ENCODE measurements at places on chromosomes 11 and 22.

DNA sequence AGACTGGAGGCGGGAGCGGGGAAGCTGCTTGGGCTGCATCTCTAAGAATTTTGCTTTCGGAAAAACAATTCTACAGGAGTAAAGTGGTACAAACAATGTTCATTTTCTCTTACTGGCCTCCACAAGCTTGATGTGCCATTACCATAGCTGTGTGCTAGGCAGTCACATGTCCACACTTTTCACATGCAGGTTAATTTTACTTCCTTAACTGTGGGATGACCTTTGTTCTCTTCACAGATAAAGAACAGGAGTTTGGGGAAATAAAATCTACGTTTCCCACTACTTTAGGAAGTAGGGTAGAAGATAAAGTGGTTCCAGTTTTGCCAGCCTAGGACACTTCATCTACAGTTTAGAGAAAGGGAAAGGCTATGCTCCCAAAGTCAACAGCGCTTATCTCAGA lies 327.2 kb upstream of the NARS2 start:
- no peak for DNase-seq

DNA sequence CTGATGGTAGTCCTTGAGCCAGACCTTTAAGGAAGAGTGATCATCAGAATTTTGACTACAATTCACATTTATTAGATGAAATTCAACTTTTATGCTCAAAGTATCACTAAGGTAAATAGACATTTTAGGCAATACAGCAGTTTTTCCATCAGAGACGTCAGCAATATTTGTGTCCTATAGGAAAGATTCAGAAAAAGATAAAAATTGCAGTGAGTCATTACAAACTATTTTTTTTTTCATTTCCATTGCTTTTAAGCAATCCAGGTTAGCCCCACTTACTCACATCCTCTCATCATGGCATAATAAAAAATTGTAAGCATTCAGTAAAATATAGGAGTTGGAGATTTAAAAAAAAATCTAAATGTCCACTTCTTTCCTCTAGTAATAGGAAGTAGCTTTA lies 46.9 kb downstream of the MSANTD4 start:
- no peak for DNase-seq

- DNase-seq = no peak
Measured at GRCh38 chr22:45285263-45286058, 712 bp downstream of the UPK3A start.

- DNase-seq = no peak
Measured at GRCh38 chr22:48262596-48263430, 1500.4 kb downstream of the TBC1D22A start.

DNA sequence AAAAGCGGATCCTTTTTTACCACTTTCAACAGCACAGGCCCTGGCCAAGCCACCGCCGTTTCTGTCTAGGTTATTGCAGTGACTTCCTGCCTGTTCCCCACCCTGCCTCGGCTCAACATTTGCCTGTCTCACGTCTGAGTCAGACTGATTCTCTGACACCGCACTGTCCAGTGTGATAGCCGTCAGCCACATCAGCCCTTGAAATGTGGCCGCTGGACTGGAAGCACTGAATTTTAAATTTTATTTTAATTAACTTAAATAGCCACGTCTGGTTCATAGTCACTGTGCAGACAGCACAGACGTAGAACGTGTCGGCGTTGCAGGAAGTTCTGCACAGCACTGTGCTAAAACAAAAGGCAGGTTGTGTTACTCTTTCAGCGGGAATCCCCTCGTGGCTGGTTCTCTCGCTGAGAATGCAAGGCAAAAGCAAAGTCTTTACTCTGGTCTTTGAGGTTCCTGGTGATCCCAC lies 56.3 kb upstream of the ADSL start:
- DNase-seq = no peak

DNA sequence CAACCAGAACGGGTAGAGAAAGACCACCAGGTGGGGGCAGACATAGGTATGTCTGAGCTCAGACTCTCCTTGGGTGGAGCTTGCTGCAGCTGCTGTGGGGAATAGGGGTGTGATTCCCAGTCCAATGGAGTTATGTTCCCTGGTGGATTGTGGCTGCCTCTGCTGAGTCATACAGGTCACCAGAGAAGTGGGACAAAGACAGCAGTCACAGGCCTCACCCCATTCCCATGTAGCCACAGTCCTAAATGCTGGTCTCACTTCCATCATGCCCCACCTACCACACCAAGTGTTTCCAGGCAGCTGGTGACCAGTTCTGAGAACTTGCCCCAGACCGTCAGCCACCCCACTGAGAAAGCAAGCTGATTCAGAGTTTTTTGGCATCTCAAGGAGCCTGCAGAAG lies 17.5 kb downstream of the OR52E5 start:
- no peak for DNase-seq

DNA sequence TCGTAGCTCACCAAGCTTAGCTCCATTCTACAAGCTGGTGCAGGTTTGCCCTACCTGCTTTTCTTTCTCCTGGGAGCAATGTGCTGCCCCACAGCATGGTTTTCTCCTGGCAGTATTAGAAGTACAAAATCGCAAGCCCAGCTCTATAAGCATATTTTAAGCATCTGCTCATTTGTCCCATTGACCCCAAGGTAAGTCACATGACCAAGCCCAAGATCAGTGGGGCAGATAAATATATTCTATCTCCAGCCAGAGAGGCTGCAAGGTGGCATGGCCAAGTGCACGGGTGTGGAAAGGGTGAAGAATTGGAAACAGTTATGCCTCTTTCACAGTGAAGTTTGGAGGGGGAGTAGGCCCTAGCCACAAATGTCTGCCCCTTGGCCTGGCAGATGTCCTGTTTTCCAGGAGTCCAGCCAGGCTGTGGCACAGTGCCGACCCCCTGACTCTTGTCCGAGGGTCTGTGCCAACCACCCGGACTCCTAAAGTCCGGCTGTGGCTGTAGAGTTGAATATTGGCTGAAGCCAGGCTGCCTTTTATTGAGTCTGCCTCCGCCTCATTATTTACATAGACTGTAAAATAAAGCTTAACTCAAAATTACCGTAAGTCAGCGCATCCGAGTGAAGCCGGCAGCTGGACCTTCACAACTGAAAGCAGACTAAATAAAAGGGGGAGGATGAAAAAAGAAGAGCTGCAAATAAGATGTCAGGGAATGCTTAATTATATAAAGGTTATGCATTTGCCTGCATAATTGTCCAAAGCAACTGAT lies 165.7 kb downstream of the COMMD9 start:
- DNase-seq = no peak

- DNase-seq = no peak
Measured at GRCh38 chr11:83549984-83550667, 264.0 kb upstream of the CCDC90B start.

- DNase-seq = no peak
Measured at GRCh38 chr11:67274768-67275605, 8.7 kb downstream of the GRK2 start.

- no peak for DNase-seq
Measured at GRCh38 chr11:23620617-23621016, 760.3 kb upstream of the CCDC179 start.

GRCh38 chr11:75380716-75381420 lies 18.4 kb upstream of the RPS3 start:
- DNase-seq = no peak
